ENCODE measurements at places on chromosomes 12 and 14.

DNA sequence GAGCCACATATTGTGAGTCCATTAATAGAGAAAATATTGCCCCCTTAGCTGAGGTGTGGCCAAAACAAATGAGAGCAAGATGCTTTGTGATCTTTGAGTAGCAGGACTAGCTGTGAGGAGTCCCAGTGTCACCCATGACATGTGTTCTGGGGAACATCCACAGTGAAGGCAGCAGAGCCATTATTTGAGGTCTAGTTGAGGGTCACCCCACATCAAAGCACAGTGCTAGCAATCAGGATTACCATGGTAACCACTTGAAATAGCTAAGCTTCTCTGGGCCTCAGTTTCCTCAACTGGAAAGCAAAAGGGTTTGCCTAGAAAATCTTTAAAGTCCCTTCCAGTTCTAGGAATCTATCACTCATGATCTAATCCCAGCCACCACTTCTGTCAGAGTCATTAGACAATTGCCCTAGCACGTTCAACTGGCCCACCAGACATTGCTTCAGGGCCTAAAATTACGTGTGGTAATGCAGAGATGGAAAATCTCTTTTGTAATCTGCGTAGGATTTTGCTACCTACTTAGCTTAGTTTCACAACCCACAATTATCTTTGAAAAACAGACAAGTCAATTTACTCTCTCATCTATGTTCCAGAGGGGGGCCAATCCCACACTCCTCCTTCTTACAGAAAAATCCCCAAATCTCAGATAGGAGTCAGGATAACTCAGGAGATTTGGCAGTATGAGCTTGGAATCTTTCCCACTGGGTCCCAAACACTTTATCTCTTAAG is 251.2 kb upstream of the EGLN3 start:
- no peak for ATAC-seq

DNA sequence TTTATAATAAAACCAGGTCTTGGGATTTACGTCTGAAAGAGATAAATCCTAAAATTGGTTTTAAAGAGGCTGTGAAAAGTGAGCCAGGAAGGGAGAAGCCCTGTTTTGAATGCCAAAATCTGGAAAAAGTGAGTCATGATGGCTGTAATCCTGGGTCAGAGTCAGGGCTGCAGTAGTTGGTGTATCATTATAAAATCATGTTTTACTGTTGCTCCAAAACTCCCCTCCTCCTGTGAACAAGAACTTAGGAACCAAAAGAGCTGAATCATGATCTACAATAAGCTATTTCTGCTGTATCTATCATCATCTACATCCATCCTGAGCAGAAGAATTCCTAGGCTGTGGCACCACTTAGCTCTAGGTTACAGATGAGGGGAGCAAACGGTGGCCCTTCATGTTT is 79.3 kb downstream of the LMO3 start:
- ATAC-seq = no peak

DNA sequence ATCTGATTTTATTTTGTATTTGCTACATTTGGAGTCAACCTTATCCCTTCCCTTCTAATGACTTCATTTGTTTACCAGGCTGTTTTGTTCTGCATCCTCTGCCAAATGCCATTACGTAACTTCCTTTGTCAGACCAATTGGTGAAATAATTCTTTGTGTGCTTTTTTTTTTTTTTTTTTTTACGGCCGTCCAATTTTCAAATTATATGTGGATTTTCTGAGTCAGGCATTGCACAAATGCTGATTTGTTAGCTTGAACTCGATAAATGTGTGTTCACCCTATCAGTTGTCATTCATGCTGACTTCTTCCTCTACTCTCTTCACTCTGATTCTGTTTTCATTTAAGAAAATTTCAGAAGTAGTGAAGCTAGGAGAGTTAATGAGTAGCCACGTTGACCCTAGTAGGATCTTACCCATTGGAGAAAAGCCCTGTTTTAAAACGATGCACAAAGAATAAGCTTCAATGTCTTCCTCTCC is 386.2 kb downstream of the DIO2 start:
- ATAC-seq = no peak

DNA sequence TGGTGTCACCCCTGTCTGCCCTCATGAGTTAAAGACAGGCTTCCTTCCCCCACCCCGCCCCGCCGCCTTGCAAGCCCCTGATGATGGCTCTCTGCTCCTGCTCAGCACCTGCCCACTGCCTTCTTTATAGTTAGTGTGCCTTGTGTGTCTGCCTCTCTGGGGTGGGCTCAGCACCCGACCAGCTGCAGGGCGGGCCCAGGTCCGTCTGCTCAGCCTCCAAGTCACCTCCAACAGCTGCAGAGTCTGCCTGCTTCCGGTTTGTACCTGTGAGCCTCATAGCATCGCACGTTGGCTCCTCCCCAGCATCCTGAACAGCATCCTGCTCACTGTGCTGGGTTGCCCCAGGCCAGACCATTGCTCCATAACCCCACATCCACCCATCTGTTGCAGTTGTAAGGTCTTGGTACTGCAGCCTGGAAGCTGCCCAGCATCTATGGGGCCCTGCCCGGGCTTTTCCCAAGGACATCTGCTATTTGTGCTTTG is 3.5 kb downstream of the TGFB3 start:
- ATAC-seq = no peak

DNA sequence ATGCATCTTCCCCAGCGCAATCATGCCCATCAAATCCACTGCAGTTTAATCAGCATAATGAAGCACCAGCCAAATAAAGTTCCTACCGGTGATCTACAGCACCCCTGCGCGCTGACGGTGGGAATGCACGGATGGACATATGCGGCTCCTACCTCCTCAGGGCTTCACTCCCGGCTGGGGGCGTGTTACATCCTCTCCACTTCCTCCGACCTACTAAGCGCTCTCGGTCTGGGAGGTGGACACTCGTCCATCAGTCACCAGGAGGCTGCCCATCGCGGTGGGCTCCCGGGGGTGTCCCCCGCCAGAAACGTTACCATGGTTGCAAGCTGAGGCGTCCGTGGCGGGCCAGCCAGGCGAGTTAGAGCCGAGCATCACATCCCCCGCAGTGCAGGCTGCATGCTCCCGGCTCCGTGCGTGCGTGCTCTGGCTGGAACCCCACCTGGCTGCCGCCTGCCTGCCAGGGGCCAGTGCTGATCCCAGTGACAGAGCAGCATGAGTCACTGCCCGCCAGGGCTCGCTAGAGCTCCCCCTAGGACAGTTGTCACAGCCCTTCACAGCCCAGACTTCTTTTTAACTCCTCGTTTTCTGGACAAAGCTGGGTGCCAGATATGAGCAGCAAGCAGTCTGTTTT is 73.0 kb downstream of the CIT start:
- ATAC-seq = peak; percentile 96

DNA sequence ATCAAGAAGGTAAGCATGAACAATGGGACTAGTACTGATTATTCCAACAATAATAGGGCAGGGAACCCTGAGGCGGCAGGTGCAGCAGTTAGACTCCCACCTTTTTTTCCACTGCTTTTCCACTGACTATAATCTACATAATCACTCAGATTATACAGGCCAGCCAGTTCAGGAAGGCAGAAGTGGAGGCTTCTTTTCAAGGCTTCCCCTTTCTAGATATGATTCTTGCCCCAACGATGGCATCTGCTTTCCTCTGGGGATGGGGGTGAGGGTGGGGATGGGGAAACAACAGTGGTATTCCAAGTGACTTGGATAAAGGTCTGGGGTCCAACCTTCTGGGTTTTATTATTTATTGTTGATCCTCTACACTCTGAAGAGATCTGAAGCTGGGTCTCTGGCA is 331 bp downstream of the NCKAP1L start:
- no peak for ATAC-seq

- no peak for ATAC-seq
Measured at GRCh38 chr12:122138181-122138580, 35.8 kb downstream of the IL31 start.

GRCh38 chr14:85254711-85255110 is 275.2 kb upstream of the FLRT2 start:
- no peak for ATAC-seq

DNA sequence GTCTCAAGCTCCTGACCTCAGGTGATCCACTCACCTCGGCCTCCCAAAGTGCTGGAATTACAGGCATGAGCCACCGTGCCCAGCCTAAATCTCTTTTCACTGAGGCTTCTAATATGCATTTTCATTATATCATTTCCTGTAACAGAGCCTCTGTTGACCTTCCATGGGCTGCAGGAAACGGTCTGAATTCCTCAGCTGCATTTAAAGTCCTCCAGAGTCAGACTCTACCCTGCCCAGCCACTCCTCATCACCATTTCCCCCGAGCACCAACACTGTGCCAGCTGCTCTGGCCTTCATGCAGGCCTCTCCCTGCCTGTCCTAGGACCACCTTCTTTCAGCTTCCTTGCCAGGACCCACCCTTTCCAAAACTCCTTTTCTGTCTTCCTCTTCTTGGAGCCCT is 9.8 kb upstream of the NFKBIA start:
- ATAC-seq = peak; percentile 49

DNA sequence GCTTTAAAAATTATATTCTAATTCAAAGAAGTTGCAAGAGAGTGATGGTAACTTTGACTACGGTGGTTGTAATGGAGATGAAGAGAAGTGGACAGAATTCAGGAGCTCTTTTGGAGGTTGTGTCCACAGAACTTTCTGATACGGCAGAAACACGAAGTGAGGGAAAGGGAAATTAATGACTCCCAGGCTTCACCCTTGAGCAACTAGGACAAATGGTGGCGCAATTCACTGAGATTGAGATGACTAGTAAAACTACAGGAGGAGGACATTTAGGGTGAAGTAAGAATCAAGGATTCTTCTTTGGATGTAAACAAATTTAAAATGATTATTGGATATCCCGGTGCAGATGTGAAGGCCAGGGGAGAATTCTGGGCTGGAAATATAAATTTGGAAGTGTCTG is 212.6 kb downstream of the PTPRO start:
- no peak for ATAC-seq

DNA sequence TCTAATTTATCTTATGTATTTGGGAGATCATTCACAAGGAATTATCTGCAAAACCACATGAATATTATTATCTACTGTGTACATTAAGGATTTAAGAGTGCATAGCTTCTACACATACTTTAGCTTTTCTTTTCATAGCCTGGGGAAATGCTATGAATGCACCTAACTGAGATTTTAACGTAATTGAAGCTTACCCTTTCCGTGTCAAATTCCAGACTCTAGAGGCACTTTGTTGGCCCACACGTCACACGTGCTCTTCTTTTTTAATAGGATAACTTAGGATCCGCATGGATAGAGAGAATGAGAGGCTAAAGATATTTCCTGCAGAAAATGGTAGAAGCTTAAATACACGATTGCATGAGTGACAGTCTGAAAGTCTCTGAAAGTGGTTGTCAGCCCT is 481.1 kb downstream of the PCNX1 start:
- ATAC-seq = no peak

- no peak for ATAC-seq
Measured at GRCh38 chr14:93317210-93317874, 15.5 kb downstream of the BTBD7 start.

GRCh38 chr14:101449114-101449513 is 112.2 kb upstream of the DIO3 start:
- no peak for ATAC-seq

- ATAC-seq = no peak
Measured at GRCh38 chr12:54019091-54019811, 9.0 kb upstream of the HOXC6 start.

GRCh38 chr12:12979731-12980259 is 20.3 kb downstream of the HEBP1 start:
- peak; percentile 90 for ATAC-seq

GRCh38 chr12:97763113-97763512 is 300.5 kb downstream of the RMST start:
- no peak for ATAC-seq

DNA sequence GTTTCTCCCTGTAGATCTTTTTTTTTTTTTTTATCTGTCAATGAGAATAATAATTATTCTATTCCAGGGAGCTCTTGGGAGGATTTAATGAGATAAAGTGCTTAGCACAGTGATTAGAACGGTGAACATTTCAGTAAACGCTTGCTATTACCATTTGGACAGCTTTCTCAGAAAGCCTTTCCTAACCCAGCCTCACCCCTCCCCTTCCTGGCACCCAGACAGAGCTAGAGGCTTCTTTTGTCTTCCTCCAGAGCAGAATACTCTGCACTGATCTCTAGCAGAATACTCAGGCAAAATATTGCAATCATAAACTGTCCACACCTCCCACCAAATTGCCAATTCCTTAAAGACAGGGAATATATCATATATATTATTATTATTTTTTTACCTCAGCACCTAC is 66.6 kb downstream of the ERGIC2 start:
- no peak for ATAC-seq

- no peak for ATAC-seq
Measured at GRCh38 chr12:104702565-104703139, 245.9 kb downstream of the CHST11 start.

GRCh38 chr14:76761136-76761959 is at the start of gene VASH1:
Gene VASH1, plus strand, starts transcription at chr14:76761468. Its CDS starts 1,354 bp downstream, at chr14:76762822.
- ATAC-seq = peak; percentile 91

GRCh38 chr14:28482251-28483040 is 284.1 kb upstream of the FOXG1 start:
- no peak for ATAC-seq

GRCh38 chr14:33646692-33647260 is 304.1 kb downstream of the EGLN3 start:
- ATAC-seq = peak; percentile 83

GRCh38 chr14:70642303-70643235 is 853 bp downstream of the TTC9 start:
- peak; percentile 42 for ATAC-seq

DNA sequence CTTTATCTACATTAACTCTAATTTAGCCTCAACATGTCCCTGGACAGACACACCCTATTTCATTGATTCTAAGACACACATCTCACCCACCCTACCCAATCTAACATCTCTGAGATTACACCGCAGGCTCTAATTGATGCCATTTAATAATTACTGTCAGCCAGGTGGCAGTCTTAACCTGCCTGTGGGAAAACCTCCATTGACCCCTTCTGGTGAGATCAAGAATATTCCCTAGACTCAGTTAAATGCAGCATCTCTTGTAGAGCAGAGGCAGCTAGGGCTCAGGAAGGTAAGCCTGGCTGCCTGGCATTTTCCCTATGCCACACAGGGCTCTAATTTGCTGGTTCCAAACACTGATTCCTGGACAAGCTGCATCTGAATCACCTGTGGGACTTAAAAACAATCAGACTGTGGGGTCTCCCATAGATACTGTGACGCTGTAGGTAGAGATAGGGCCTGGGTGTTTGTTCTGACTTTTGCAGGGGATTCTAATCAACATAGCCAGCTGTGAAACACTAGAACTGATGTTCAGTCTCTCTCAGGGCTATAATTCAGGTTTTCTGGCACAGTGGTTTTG is 14.3 kb downstream of the MCRS1 start:
- ATAC-seq = peak; percentile 68

DNA sequence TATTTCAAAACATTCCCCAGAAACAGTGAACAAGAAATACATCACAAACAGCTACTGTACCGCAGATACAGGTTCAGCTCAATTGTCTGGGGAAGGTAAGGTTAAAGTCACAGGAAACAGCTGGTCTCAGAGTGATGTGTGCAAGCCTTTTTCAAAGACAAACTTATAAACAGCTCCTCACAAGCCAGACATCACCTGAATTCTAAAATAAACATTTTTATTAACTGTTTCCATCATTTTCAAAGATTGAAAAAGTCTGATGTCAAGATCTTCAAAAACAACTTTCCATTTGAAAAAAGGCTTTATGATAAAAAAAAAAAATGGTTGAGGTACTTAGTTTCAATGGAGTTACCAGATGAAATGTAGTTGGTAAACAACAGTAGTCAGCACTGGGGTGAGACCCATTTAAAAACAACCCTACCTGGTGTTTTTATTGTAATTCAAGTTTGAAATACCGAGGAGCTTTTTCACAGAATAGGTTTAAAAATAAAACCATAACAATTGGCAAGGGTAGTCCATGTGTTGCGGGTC is 4.0 kb downstream of the BTG1 start:
- ATAC-seq = no peak

GRCh38 chr12:91250273-91250665 is 67.7 kb upstream of the DCN start:
- no peak for ATAC-seq

- ATAC-seq = peak; percentile 82
Measured at GRCh38 chr12:78938341-78939084, 73.9 kb downstream of the SYT1 start.

Data from SK-N-SH treated with all-trans-retinoic acid at 6 μM for 48 hours (cell line).